NCI-H187 (cell line): ENCODE measurements at places on chromosomes 5 and 9.

DNA sequence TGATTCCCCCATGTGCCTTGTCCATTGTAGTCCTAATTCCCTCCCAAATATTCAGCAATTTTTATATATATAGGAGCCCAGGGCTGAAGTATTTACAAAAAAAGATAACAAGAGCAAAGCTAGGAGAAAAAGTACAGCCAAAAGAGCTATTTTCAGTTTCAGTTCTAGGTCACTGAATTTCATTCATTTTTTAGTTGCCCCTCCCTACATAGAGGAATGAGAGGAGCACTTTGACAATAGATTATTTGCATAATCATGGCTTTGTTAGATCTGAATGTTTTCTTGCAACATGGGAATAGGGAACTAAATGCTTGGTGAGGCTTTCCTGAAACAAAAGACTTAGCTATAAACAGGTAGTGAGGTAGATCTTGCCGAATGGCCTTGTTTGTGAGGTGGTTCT lies 15.3 kb upstream of the F2RL2 start:
- DNase-seq, result no peak

- DNase-seq, result no peak
These were observed 114.1 kb upstream of the DAPK1 start for GRCh38 chr9:87383344-87384150.

GRCh38 chr5:51225789-51226742 lies 157.2 kb upstream of the ISL1 start:
- peak; percentile 14 for DNase-seq

GRCh38 chr9:131650254-131650653 lies 89.6 kb downstream of the RAPGEF1 start:
- no peak for DNase-seq

GRCh38 chr9:110828264-110828663 lies 159.7 kb downstream of the MUSK start:
- DNase-seq, result no peak

GRCh38 chr5:128673000-128673399 lies 135.0 kb upstream of the FBN2 start:
- no peak for DNase-seq

DNA sequence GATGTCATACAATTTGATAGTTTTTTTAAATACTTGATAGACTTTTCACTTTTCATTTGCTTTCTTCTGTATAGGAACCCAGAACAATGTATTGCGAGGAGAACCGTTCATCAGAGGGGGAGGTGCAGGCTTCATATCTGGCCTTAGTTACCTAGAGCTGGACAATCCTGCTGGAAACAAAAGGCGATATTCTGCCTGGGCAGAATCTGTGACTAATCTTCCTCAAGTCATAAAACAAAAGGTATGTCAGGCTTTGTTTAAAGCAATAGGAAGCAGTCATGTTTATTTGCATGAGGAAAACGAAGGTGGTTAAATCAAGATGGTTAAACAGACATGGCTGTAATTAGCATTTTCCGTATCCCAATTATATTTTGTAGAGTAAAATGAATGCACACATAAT lies 46.0 kb downstream of the C7 start:
- no peak for DNase-seq

DNA sequence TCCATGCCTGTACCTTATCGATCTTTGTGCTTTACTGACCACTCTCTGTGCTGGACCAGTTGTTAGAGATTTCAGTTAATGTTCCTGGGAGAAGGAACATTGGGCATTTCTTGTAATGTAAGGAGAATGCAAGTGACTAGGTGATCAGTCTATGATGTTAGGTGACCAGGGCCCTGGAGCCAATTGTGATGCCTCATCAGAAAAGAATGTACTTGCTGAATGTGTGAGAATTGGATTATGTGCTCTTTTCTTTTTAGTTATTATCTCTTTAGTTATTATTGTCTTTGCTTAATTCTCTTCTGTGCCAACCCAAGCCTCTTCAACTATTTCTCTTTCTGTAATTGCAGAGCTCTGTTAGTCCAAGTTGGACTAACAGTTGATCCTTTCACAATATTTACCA lies 92.9 kb downstream of the LRRC70 start:
- DNase-seq, result no peak

DNA sequence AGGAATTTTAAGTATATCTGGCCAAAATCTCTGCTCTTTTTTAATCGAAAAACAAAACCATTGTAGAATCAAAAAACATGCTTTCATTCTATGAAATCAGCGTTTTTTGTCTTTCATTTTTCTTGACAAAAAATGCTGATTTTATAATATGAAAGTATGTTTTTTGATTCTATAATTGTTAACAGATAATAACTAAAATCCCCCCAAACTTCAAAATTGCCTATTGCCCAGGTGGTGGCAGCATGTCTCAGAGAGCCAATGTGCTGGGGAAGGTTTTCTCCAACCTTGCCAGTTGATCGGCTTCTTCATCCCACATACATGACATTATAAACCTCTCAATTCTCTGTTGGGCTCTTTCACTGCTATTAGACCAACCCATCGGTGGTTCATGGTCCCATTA lies 5.1 kb upstream of the SMIM15 start:
- DNase-seq, result no peak

DNA sequence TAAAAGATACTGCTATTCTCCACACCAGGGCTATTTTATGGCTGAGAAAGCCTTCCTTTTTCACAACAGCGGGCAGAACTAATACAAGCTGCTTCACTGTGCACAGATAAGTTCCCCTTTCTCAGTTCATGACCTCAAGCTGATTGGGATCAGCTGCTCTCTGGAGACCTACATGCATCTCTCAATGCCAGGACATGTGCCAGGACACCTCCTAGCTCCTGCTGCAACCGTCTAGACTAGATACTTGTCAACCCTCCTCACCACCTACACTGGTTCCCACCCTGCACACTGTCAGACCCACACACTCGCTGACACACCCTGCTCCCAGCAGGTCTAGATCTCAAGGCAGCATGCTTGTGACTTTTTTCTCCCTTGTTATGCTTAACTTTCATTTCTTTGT lies 39.8 kb downstream of the STARD4 start:
- no peak for DNase-seq

DNA sequence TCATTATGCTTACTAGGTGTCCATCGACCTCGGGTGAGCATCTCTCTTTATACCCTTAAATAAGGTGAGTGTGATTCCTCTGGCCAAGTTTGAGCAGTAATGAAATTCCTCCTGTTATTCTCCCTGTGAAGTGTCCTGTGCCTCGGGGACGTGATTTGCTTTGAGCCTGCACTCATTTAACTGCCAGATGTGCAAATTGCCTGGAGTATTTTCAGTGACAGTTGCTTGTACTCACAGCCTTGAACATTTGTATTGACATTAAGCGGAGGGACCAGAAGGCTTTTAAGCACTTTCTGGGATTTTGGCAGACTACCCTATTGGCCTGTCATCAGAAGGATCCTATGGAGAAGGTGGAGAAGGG lies 126.9 kb downstream of the DOCK2 start:
- no peak for DNase-seq

DNA sequence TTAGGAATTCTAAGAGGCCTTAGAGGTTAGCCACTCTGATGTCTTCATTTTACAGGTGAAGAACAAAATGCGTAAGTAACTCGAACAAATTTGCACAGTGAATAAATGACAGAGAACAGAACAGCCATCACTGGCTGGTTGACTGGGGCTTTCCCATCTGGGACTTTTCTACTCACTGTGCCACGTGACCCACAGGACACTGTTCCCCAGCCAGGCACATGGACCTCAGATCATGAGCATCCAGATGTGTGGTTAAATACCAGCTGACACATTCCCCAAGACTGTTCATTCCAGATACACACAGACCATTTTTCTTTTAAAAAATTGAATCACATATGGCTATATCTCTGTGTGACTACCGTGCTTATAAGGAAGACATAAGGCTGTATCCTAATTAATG lies 25.8 kb upstream of the MED10 start:
- DNase-seq, result no peak

DNA sequence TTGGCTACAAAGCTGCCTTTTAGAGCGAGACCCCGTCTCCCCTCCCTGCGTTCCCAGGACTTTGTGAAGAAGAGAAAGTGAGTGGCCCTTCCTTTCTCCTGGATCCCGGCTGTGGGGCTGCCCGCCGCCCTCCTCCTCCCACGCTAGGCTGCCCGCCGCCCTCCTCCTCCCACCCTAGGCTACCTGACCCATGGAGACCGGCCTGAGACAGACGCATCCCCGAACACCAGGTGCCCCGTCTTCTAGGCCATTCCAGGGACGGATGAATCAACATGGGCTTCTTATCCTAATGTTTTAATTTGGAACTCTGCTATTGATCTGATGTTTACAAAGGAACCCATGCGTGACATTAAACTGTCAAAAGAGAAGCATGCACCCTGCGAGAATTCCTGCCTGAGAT lies 117.3 kb upstream of the LPCAT1 start:
- no peak for DNase-seq

DNA sequence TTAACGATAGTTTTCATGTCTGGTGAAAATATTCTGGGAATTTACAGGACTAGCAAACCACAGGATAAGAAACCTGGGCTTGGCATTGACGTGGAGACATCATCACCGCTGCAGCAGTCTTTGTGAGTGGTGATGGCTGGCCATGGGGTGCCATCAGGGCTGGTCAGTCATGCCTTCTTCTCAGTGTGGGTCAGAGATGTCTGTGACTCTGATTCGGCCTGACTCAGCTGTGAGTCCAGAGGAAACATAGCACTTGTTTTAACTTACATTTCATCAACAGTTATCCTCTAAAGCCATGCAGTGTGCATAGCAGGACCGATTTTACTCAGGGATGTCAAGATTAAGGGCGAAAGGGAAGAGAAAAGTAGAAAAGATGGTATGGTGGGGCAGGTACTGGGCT lies 33.2 kb upstream of the CYFIP2 start:
- DNase-seq, result no peak

DNA sequence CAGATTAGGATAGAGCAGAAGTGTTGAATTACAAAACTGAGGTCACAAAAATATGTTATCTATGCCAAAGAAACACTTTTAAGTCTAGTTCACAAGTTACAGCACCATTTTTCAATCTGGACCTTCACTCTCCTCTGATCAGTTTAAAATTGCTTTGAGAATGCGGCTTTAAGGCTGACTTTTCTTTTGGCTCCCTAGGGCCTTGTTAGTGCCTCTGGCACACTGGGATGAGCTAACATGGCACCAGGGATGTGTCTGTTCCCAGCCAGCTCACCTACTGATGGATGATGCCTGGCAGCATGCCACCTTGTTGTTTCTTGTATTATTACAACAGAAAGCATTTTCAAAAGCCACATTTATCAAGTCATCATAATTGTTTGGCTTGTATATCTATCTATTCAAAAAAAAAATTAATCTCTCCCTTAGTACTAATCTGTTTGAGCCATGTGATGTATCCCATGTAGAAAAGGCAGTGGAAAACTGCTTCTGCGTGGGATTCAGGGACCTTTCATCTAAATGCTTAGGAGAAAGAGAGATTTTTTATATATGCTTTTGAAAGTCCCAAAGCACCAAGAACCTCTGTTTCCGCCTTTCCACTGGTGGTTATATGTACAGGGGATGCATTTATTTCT lies 46.6 kb downstream of the ADAMTSL1 start:
- DNase-seq, result no peak

GRCh38 chr9:105887679-105888078 lies 193.3 kb downstream of the TMEM38B start:
- DNase-seq, result no peak

DNA sequence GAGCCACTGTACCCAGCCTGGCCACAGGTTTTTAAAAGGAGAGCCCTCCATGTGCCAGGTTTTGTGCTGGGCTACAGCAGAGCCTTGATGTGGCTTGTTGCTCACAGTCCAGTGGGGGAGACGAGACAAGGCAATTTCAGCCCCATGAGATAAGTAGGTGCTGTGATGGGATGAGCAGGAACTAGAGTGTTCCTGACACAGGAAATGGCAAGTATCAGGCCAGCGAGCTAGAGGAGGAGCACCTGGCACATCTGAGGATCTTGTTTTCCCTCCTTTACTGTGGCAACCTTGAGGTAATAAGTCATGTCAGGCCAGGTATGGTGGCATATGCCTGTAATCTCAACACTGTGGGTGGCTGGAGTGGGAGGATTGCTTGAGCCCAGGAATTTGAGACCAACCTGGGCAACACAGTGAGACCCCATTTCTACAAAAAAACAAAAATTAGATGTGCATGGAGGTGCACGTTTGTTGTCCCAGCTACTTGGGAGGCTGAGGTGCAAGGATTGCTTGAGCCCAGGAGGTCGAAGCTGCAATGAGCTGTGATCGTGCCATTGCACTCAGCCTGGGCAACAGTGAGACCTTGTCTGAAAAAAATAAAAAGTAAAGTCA lies 3.8 kb upstream of the ZDHHC12 start:
- DNase-seq, result no peak

DNA sequence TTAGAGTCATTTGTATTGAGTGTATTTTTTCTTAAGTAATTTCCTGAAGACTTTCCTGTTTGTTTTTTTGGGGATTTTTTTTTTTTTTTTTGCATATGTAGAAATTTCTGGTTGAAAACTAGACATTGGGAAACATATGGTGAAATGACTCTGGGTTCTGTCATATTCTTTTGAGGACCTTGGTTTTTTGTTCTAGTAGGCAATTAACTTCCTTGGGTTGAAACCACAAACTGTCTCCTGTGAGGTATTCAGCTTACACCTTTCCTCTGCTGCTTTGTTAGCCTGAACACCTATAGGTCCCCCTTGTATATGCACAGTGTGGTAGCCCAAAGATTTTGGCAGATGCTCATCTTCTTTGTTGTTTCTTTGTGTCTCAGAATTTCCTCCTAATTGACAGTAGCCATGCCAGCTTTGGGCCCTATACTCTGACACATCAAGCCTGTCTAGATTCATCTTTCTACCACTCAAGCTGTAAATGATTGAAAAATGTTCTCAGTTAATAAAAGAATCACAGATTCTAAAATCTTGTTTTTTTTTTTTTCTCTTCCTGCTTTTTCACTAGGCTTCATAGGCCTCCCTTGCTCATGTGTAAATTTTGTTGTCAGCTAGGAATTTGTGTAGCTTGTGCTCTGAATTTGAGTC lies 140.6 kb downstream of the COMMD10 start:
- DNase-seq, result no peak

- DNase-seq, result no peak
These were observed 215.3 kb downstream of the MEF2C start for GRCh38 chr5:88667496-88668201.

DNA sequence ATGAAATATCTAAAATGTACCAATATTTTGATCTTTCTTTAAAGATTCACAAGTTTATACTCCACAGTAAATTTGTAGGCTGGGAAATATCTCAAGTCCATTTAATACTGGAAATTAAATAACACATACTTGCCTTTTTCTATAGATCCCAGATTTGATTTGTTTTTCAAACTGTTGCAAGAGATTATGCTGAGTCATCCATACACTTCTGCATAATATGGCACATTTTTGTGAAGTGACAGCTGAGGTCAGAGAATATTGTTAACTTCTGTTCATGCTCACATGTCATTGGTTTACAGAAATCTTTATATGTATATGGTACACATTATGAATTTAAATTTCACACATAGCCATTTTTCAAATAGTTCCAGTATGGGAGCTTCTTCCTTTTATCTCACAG lies 1066.3 kb upstream of the NUDT12 start:
- no peak for DNase-seq

GRCh38 chr5:150143350-150144245 lies 12.0 kb downstream of the PDGFRB start:
- DNase-seq, result no peak
